ENCODE measurements at places on chromosomes 13 and 19.

- no peak for DNase-seq
Observed at GRCh38 chr19:32287086-32287485, 58.3 kb upstream of the ZNF507 start.

DNA sequence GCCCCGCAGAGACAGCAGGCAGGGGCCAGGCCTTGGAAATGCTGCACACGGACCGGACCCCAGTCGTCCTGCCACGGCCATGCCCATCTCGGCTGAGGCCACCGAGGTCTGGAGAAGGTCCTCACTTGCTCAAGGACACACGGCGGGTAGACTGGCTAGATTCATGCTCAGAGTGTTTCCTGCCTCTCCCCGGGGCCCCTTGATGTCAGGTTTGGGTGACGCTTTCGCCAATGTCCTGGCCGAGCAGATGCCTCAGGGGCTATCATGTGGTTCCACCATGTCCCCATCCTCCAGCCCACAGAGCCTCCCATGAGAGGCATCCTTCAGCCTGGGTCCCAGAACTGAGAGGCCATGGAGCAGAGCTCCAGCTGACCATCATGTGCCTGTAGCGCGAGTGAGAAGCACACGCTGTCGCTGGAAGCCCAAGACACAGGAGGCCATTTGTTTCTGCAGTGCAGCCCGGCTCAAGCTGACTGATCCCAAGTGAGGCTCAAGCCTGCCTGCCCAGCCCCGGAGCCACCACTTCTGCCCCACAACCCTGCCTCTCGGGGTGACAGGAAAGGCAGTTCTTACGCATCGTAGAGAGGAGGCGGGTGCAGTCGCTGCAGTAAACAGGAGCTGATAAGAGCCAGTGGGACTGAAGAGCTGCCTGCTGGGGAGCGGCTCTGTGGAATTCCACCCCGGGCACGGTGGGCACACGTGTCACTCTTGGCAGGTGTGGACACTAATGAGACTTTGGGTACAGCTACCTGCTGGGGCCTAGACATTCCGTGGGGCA lies 53.9 kb upstream of the GAS6 start:
- peak; percentile 94 for DNase-seq

GRCh38 chr13:96273196-96273595 lies 183.3 kb downstream of the HS6ST3 start:
- DNase-seq: no peak

DNA sequence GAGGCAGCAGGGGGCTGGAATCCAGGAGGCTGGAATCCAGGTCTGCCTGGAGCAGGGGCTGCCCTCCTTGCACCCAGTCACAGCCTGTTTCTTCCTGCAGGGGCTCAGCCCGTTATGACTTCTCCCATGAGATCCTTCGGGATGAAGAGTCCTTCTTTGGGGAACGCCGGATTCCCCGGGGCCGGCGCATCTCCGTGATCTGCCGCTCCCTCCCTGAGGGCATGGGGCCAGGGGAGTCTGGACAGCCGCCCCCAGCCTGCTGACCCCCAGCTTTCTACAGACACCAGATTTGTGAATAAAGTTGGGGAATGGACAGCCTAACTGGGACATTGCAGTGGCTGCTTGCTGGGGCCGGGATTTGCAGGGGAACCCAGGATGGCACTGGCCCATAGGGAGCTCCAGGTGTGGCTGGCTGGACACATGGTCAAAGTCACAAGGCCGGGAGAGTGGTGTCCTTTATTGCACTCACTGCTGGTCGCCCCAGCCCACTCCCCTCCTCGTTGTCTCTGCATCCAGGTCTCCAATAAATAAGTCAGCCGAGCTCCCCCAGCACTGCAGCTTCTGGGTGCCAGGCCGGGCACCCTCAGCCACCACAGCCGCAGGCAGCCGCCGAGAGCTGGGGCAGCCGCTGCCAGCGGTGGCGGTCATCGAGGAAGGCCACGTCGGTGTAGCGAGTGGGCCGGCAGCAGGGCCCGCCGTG lies 872 bp downstream of the PSPN start:
- DNase-seq: no peak

DNA sequence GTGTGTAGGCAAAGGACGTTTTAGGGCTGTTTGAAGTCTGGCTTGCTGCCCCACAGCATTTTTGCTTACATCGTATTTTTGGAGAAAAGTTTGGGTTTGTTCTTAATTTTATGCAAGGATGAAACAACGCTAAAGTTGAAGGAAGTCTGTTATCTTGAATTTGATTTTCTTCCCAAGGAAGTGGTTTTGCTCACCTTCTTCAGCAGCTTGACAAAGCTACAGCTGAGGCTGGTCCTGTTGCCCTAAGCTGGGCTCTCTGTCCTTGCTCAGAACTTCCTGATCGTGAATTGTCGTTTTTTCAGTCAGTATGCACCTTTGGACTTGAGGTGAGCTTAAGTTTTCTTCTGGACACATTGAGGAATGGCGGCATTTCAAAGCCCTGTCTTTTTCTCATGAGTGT lies 62.1 kb upstream of the GSX1 start:
- DNase-seq: no peak

GRCh38 chr13:24894972-24895300 lies 131.0 kb downstream of the RNF17 start:
- DNase-seq: no peak

DNA sequence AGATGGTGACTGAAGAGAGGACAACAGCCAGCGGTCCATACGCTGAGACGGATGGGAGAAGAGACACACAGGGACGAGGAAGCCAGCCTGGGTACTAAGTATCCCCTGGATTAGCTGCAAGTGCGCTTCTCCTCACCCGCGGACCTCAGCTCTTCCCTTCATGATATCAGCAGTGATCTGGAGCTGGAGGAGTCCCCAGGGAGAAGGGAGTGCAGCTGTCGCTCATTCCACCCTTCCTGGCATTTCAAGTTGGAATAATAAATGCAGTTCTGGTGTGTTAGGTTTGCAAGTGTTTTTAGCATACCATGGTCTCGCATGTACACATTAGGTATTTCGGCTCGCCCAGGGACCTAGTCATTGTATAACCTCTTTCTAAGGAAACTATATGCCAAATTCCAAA lies 88.5 kb upstream of the C1QTNF9B start:
- no peak for DNase-seq

DNA sequence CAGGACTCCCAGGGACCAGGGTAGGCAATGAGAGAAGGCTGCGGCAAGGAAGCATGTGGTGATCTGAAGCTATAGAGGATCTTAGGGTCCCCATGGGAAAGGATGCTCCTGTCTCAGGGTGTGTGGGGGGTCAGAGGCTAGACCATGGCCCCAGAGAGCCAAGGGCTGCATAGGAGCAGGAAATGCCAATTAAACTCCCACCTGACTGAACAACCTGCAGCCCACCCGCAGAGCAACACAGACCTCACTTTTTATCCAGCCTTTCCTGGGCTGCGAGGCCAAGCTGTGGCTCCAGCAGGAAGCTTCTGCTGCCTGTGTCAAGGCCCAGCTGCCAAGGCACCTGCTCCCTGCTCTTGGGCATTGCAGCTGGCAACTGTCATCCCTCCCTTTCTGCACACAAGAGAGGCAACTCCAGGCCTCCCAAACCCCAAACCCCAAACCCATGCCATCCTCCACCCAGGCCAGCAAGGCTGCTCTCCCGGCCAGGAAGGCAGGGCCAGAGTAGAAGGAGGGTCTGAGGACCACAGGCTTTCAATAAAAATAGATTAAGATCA lies 290.1 kb downstream of the FOXO1 start:
- DNase-seq: no peak

GRCh38 chr13:60562096-60562780 lies 165.2 kb downstream of the TDRD3 start:
- DNase-seq: no peak

DNA sequence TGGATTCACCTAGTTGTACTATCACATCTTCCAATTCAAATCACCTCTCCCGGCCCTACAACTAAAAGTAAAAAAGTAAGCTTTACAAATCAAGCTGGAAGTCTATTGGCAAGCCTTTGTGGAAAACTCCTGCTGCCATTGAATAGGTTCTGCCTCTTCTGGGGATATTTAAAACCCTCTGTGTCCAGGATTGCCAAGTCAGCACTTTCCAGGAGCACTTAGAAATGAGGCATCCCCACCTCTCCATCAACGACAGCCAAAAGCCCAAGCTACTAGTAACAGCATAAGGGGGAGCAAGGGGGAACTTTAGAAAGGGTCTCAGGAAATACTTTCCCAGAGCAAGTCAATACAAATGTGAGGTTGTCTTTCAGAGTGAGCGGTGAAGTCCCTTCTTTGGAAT lies 85.0 kb upstream of the OBI1 start:
- DNase-seq: no peak

DNA sequence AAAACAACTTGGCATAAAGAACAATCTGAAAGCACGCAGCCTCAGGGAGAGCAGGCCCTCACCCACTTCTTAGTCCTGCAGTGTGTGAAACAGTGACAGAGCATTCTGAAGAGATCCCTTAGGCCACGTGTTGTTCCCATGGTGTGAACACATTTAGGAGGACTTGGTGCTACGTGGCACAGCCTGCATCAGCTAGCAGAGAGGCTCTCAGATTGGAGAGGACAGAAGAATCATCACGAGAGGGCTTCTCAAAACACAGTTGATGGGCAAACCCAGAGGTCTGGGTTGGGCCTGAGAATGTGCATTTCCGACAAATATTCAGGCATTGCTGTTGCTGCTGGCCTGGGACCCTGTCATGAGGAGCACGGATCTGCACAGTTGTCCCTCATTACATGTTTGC lies 26.1 kb upstream of the TFDP1 start:
- no peak for DNase-seq

GRCh38 chr19:38512277-38512676 lies 78.8 kb downstream of the RYR1 start:
- DNase-seq: no peak

GRCh38 chr19:29807870-29808405 lies 3.9 kb upstream of the CCNE1 start:
- no peak for DNase-seq

- DNase-seq: peak; percentile 99
Observed at GRCh38 chr19:44741841-44742329, 6.6 kb upstream of the BCL3 start.

GRCh38 chr13:32426191-32426989 lies 1.5 kb downstream of the N4BP2L1 start:
- no peak for DNase-seq

GRCh38 chr19:30225676-30226463 lies 146.3 kb upstream of the ZNF536 start:
- DNase-seq: no peak

- DNase-seq: no peak
Observed at GRCh38 chr19:3469638-3470499, 10.5 kb downstream of the SMIM24 start.

DNA sequence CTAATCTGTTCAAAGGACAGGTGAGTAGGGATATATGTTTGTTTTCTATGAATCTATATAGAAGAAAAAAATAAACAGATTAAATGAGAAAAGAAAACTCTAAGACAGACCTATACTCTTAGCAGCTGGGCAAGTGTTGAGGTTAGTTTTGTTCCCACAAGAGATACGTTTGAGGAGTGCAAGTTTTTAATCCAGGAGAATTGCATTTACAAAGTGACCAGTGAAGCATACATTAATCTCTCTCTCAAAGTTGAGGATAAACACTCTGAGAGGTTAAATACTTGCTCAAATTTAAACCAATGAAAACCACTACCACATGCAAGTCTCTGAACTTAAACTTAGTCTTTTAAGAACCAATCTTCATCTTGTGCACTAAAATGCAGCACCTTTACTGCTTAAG lies 930.5 kb upstream of the MIR17HG start:
- DNase-seq: no peak

- no peak for DNase-seq
Observed at GRCh38 chr19:19111967-19112580, 26.2 kb downstream of the TMEM161A start.

DNA sequence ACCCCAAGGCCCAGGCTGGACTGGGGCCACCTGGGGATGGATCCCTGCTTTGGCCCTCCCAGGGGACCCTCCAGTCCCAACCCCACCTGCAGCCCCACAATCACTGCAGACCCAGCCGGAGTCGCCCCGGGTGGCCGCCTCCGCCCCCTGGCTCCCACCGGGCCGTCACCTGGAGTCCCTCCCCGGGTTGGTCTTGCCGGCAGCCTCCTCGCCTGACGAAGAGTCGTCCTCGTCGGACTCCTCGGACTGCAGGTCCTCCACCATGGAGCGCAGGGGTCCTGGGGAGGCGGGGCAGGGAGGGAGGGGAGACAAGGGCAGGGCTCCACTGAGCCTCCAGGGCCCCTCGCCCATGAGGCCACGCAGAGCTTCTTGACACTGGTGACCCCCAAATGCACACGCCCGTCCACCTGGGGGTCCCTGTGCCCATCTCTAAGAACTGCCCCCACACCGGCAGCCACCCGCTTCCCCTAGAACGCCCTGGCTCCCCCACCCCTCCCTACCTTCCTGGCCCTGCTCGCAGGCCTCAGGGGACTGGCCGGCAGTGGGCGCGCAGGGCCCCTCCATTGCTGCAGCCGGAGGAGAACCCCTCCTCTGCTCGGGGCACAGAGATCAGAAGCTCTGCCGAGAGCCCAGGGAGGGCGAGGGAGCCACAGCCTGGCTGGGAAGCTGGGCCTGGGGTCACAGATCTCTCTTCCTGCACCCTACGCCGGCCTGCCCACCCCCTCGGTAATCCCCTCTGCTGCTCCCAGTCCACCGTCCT lies 63.4 kb downstream of the MLLT1 start:
- DNase-seq: no peak

- DNase-seq: no peak
Observed at GRCh38 chr19:49502866-49503581, 6.8 kb downstream of the RPS11 start.

DNA sequence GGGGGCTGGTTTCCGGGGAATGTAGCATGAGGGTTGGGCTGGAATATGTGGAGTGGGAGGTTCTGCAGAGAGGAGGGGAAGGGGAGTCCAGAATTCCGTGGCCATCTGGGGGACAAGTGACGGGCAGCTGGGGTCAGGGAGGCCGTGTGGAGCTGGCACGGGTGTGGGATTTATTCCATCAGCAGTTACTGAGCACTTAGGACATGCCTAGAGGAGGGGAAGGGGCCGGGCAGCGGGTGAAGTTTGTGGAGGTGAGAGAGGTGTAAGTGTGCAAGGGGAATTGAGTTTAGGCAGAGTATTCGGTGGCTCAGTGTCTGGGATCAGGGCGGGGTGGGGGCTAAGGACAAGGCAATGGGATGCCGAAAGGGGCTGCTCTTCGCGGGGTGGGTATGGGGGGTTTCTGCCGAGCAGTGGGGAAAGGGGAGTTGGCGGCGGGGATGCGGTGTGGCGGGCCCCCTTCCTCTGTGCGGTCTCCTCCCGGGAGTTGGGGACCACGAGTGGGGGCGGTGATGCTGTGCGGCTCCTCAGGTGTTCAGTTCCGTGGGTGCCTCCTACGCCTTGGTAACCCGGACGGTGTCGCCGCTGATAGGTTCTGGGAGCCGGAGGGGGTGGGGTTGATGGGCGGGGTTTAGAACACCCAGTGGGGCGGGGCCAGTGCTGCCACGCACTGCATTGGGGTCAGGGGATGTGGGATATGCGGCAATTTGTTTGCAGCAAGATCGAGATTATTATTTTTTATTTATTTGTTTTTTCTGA lies 5.4 kb downstream of the CCDC61 start:
- no peak for DNase-seq

DNA sequence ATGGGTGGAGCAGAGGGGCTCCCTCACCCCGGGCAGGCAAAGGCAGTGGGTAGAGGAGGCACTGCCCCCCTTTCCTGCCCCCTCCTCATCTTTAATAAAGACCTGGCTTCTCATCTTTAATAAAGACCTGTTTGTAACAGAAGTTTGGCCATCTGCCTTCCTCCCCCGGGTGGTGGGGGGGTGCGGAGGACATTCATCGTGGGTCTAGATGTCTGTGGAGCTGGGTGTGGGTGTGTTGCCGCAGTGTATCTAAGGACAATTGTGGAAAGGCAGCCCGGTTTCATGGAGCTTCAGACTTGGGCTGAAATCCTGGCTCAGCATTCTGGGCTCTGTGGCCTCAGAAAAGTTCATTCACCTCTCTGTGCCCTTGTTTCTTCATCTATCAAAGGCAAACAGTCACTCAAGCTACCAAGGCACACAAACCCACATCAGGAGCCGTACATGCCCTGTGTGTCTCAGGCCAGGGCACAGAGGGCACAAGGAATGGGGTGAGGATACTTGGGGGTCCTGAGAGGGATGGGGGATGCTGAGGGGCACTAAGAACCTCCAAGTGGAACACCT lies 8.8 kb upstream of the SWSAP1 start:
- DNase-seq: no peak

Measured in vagina (tissue), 2 donors.